NCI-H1105 (cell line): ENCODE measurements at places on chromosomes 16 and 17.

DNA sequence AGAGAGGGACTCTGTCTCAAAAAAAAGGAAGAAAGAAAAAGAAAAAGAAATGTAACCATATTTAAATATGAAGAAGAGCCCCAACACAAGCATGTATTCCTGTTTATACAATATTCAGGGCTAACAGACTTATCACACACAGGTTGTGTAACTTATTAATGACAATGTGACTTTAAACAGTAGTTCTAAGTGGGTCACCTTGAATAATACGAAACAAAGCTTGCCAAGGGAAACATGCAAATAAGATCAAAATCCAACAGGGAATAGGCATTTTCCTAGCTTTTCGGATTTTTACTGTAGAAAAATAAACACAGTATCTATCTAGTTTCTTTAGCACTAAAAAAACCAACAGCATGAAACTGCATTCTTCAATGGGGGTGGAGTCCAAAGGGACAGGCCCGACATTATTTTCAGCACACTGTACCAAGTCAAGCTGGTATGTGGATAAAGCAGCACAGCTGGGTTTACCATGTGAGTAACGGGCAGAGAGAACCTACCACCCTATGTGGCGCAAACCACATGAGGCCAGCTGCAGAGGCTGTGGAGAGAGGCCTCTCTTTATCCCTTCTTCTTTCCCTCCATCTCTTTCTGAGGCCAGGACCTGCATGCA lies 45.3 kb downstream of the TOM1L2 start:
- no peak for DNase-seq

GRCh38 chr17:55463600-55463999 lies 42.0 kb upstream of the MMD start:
- DNase-seq, result no peak

DNA sequence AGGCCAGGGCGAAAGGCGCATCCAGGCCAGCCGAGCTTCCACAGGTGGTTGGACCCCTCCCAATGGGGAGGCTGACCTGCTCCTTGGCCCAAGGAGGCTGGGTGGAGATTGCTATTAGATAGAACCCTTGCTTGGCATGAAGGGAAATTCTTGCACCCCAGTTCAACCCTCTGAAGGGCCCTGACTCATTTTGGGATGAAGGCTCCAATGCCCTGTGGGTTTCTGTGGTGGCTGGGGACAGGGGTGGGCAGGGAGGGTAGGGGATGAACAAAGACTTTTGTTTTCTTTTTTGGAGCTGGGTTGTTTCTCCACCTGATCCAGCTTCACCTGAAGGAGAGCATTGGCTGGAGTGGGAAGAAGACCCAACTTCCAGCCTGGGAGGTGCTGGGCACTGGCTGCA lies 16.7 kb upstream of the TBX21 start:
- DNase-seq, result no peak

DNA sequence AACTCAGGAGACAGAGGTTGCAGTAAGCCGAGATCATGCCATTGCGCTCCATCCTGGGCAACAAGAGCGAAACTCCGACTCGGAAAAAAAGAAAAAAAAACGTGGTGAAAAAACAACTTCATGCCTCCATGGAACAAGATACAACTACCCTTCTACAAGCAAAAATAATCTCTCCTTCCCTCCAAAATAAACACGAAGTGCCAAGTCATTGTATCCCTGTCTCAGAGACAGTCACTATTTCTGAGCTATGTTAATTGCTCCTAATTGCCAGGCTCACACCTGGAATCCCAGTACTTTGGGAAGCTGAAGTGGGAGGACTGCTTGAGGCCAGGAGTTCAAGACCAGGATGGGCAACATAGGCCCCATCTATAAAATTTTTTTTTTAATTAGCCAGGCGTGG lies 19.0 kb upstream of the SLC16A5 start:
- no peak for DNase-seq

GRCh38 chr16:76294396-76295214 lies 17.4 kb downstream of the CNTNAP4 start:
- DNase-seq, result no peak

DNA sequence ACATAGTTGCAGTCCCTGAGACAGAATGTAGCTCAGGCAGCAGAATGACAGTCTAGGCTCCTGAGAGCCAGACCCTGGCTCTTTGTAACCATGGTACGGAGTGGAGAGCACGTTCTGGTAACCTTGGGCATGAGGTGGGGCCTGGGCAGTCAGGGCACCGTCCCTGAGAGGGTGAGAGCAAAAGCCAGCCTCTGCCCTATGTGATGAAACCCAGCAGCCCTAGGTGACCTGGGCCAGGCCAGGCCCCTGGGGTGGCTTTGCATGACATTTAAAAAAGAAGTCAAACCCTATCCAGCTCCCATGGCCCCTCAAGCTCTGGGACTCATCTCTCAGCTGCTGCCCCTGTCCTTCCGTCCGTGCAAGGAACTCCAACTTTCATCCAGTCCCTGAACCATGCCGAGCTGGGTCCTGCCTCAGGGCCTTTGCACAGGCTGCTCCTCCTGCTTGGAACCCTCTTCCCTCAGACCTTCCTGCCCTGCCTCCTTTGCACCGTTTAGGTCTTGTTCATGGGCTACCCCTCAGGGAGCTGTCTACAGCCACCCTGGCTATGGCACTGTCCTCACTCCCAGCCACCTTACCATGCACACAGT lies 188.6 kb downstream of the NTN1 start:
- DNase-seq, result no peak

GRCh38 chr17:27449541-27449940 lies 6.7 kb upstream of the KSR1 start:
- no peak for DNase-seq

DNA sequence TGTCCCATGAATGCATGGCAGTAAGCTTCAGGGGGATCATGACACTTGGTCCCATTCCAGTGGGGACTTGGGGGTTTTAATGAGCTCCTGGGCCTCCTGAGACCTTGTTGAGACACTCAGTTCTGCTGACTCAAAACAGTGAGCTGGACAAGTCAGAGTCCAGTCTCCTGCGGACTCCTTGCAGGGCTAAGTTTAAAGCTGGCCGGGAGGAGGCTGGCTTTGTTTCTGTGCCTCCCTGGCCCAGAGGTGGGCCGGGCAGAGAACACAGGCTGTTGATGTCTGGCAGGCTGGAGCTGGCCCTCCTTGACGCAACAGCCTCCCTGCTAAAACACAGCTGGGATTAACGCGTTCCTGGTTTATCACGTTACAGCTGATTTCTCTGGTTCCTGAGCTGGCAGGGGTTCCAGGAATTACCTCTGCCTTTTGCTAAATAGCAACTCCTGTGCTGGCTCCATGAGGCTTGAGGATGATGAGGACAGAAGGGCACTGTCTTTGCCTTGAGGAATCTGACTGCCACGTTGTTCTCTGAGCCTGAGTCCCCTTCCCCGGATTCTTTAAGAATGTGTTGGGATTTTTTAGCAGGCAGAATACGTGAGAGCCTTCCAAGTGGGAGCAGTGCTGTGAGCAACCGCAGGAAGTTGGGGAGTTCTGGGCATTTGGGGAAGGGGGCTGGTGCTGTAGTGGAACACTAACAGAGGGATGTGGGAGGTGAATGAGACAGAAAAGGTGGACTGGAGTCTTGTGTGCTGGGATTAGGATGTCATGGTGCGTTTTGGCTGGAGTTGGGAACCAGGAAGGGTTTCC lies 2.0 kb downstream of the GPT2 start:
- DNase-seq, result no peak
